ENCODE measurements at places on chromosomes 4 and X. TPM values are rescaled to one million over a fixed set of nuclear protein-coding genes. Genes with fewer than 3 reads are reported as not detected.

The ZCCHC12 gene
- total RNA-seq = 0.23 TPM

The SPON2 gene
- total RNA-seq = 63.3 TPM

The HAND2 gene
- total RNA-seq = 3.5 TPM

The FATE1 gene
- not detected for total RNA-seq

Data from posterior vena cava (tissue), 2 donors.